ENCODE measurements at places on chromosomes 16 and 17.

- H3K4me3 ChIP-seq, result no peak overlapping the region
- no peak for DNase-seq
- peaks cover 8% of the 10 kb centered on the region for H3K4me1 ChIP-seq
- no peak overlapping the region for H3K27ac ChIP-seq
Measured at GRCh38 chr17:63983320-63983719, 10.6 kb upstream of the SCN4A start.

DNA sequence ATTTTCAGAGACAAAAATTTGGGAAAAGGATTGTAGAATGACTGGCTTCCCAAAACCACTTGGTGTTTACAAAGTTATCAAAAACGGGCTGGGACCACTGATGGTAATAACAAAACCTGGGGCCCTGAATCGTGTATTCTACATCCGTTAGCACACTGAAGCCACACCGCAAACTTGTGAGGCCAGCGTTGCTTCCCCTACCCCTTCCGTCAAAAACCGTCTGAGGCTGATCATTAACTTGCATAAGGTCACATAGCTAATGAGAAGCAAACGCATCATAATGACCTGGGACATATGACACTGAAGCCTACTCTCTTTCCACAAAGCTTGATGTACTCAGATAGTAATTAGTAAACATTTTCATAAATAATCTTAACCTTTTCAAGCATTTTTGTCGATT lies 704.3 kb downstream of the MAF start:
- H3K4me1 ChIP-seq, result peaks cover 5% of the 10 kb centered on the region
- H3K36me3 ChIP-seq, result peaks cover 2% of the 10 kb centered on the region
- no peak overlapping the region for H3K4me3 ChIP-seq
- H3K27me3 ChIP-seq, result no peaks in the 10 kb centered on the region
- no peak overlapping the region for H3K27ac ChIP-seq

- H3K4me3 ChIP-seq, result no peak overlapping the region
- no peak for DNase-seq
- no peaks in the 10 kb centered on the region for H3K27me3 ChIP-seq
- peaks cover 25% of the 10 kb centered on the region for H3K36me3 ChIP-seq
Measured at GRCh38 chr16:27639561-27640276, 89.8 kb downstream of the KATNIP start.

DNA sequence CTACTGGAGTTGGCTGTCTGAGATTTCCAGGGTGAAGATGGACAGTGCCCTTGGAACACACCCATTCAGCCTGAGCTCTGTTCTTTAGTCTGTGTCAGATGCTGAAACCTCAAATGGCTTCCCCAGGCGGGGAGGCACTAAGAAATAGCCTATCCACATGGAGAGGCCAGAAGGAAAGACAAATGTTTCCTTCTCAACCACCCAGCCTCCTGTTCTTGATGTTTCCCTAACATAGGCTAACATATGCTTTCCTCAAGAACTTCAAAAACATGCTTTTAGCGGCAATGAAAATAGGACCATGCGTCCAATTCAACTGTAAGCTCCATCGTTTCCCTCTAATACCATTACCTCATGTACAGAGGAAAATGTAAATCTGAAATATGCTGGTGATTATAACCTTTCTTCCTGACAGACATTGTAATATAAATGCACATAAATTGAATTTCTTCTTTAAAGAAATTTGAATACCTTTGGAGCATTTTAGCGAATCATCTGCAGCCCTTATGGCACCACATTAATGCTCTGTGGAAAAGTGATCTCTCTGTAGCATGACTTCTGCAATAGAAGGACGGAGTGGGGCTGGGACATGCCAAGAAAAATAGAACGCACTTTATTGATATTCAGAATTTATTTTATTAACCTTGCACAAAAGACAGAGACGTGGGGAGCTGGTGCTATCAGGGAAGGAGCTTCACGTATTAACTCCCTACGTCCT lies 60.1 kb downstream of the IRX3 start:
- H3K4me3 ChIP-seq, result no peak overlapping the region
- no peaks in the 10 kb centered on the region for H3K4me1 ChIP-seq
- DNase-seq, result no peak

GRCh38 chr17:45970659-45971058 lies 28.4 kb upstream of the STH start:
- peaks cover 4% of the 10 kb centered on the region for H3K36me3 ChIP-seq
- peaks cover 15% of the 10 kb centered on the region for H3K4me1 ChIP-seq
- H3K27ac ChIP-seq, result no peak overlapping the region
- peaks cover 14% of the 10 kb centered on the region for H3K27me3 ChIP-seq
- DNase-seq, result no peak
- no peak overlapping the region for H3K4me3 ChIP-seq

- no peak overlapping the region for H3K4me3 ChIP-seq
- no peaks in the 10 kb centered on the region for H3K27me3 ChIP-seq
- no peak overlapping the region for H3K27ac ChIP-seq
- H3K36me3 ChIP-seq, result peaks cover 15% of the 10 kb centered on the region
Measured at GRCh38 chr17:73571511-73572130, 72.6 kb downstream of the SDK2 start.

DNA sequence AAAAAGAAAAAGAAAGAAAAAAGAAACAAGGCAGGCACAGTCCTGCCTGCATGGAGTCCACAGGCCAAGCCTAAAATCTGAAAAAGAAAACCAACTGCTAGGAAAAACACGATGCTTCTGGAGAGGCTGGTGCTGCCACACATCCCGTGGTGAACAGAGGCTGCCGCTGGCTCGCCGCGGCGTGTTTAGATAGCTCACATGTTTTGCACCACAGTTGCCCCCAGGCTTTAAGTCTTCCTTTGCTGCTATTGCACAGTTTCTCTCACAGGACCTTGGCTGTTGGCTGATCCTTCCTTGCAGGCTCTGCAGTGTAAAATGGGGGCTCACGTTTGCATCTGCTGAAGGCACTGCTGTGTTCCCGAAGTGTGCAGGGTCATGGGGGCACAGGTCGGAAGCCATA lies 8.6 kb downstream of the SLC6A4 start:
- H3K27me3 ChIP-seq, result peaks cover 11% of the 10 kb centered on the region
- peaks cover 5% of the 10 kb centered on the region for H3K4me1 ChIP-seq
- no peaks in the 10 kb centered on the region for H3K36me3 ChIP-seq

Data from memory B cell (primary cell).